ENCODE measurements at places on chromosomes 7 and 10. TPM values are rescaled to one million over a fixed set of nuclear protein-coding genes. Genes with fewer than 3 reads are reported as not detected.

DNA sequence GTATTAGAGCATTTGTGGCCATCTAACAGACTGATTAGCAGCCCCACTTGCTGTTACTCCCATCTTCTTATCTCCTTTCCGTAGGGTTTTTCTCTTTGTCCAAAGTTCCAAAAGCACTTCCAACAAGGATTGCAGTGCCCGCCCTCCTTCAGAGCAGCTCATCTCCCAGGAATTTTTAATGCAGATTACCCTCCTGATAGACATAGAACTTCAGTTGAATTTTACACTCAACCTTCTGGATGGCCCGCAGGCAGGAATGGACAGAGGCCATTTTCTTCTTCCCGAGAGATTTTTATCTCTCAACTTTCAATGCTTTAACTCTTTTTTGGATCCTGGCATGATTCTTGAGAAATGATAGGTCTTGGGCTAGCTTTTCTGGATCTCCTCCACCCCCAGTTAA is 23.3 kb downstream of the PRKG1 start:
- H3K4me1 ChIP-seq: peaks cover 3% of the 10 kb centered on the region
- H3K27me3 ChIP-seq: no peaks in the 10 kb centered on the region
- H3K4me3 ChIP-seq: no peak overlapping the region
- H3K36me3 ChIP-seq: no peaks in the 10 kb centered on the region

DNA sequence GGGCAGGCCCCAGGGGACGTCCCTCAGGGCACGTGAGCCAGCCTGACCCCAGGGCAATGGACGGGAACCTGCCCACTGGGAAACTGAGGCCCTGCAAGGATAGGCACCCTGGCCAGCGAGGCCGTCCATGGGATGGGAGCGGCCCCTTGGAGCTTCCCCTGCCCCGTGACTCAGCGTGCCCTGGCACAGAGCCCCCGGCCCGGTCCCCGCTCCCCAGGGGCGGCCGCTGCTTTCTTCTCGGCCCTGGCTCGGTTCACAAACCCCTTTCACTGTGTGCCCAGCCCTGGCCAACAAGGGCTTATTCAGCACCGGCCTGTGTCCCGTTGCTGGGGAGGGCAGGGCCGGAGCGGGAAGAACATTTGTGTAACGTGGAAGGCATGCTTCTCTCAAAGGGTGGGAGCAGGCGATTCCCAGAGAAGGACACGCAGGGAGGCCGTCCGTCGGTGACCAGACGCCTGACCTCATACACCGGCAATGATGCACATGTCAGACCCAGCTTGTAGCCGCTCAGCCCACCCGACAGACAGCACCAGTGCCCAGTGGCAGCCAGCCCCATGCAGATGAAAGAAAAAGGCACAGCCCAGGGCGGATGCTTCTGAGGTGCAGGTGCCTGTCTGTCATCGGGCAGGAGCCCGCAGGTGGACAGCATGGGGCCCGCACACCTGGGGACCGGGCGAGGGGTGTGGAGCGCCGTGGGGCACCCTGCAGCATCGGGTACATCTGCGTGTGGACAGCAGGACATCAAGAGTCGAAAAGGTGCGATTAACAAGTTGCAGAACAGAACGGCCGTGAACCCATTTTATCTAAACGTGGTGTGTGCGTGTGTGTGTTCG is 94.5 kb downstream of the PDGFA start:
- H3K4me1 ChIP-seq: no peaks in the 10 kb centered on the region
- no peak for DNase-seq
- no peak overlapping the region for H3K27ac ChIP-seq
- H3K4me3 ChIP-seq: no peak overlapping the region

FOXI2 gene
- not detected for total RNA-seq

TCTN3 gene
- total RNA-seq: 45.9 TPM

IGFBP3 gene
- 29.0 TPM for total RNA-seq

DDX21 gene
- 51.2 TPM for total RNA-seq

GRCh38 chr10:129880191-129880870 is 83.7 kb downstream of the EBF3 start:
- DNase-seq: no peak
- peaks cover 19% of the 10 kb centered on the region for H3K4me1 ChIP-seq
- no peaks in the 10 kb centered on the region for H3K27me3 ChIP-seq
- H3K4me3 ChIP-seq: no peak overlapping the region

DNA sequence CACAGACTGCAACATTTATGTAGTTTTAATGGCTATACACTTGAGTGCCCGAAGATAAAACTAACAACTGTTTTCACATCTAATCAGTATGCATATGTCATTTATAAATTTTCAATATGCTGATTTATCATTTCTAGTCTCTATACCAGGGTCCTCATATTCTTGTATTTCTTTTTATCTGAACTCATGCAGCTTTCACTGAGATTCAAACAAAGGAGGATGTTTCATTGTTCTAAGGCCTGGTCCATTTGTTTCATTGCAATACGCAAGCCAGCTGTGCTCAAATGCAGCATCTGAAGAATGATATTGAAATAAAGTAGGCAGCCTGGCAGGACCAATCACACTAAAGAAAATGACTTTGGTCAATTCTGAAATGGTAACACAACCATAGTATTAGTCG is 31.7 kb downstream of the MAGI2 start:
- H3K4me3 ChIP-seq: no peak overlapping the region
- no peaks in the 10 kb centered on the region for H3K4me1 ChIP-seq
- H3K36me3 ChIP-seq: no peaks in the 10 kb centered on the region
- H3K27ac ChIP-seq: no peak overlapping the region
- H3K27me3 ChIP-seq: peaks cover 7% of the 10 kb centered on the region
- DNase-seq: no peak

DNA sequence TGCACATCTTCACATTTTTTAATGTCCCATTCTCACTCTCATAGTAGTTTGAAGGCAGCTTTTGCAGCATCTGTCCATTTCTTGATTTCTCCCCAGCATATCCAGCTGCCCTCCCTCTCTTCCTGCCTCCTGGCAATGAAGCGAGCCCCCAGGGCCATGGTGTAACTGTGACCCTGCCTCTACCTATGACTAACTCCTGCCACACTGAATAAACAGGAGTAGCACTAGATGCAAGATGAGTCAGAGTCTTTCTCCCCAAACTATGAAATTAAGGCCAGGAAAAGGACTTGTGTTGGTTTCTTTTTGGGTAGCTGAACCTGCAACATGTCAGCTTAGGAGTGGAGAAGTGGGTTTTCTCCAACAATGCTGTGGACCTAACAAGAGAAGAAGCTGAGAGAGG is 329.0 kb downstream of the RNLS start:
- no peak overlapping the region for H3K27ac ChIP-seq
- no peak overlapping the region for H3K4me3 ChIP-seq
- no peaks in the 10 kb centered on the region for H3K36me3 ChIP-seq
- no peak for DNase-seq
- H3K4me1 ChIP-seq: peaks cover 7% of the 10 kb centered on the region
- no peaks in the 10 kb centered on the region for H3K27me3 ChIP-seq

ODAD2 gene
- 9.7 TPM for total RNA-seq

ABCC2 gene
- total RNA-seq: 0.26 TPM

DNA sequence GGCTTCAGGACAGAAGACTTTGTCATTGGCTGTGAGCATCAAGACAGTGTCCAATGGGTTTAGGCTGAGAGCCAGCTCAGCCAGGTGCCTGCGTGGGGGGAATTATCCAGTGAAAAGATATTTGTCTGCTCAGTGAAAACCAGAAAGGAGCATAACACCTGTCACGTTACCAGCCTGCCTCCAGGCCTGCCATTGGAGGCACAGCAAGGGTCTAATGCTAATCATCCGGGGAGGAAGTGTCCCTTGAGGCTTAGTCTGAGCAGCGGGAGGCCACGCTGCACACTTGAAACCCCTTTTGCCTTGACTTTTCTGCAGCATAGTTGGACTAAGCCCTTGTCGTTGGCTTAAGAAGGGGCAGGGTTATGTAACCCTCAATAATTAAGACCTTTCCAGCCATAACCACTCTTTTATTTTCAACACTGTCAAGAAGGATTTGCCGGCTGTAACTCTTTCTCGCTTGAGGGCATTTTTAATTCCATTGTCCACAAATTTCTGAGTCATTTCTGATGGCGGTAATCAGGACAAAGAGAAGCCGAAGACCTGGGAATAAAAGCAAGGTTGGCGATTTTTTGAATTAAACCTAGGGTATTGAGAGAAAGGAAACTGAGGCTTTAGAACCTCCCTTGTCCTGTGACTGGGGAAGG is 639.6 kb upstream of the FOXK1 start:
- H3K4me1 ChIP-seq: peaks cover 8% of the 10 kb centered on the region
- H3K4me3 ChIP-seq: no peak overlapping the region
- no peaks in the 10 kb centered on the region for H3K36me3 ChIP-seq
- no peak for DNase-seq

- no peaks in the 10 kb centered on the region for H3K36me3 ChIP-seq
- DNase-seq: no peak
- H3K4me3 ChIP-seq: peak overlapping the region; percentile 96
Measured at GRCh38 chr10:95291365-95292039, 699 bp upstream of the PDLIM1 start.

GRCh38 chr10:4062751-4063150 is 277.7 kb upstream of the KLF6 start:
- no peak overlapping the region for H3K4me3 ChIP-seq
- H3K36me3 ChIP-seq: no peaks in the 10 kb centered on the region
- H3K27me3 ChIP-seq: no peaks in the 10 kb centered on the region
- DNase-seq: no peak

DNA sequence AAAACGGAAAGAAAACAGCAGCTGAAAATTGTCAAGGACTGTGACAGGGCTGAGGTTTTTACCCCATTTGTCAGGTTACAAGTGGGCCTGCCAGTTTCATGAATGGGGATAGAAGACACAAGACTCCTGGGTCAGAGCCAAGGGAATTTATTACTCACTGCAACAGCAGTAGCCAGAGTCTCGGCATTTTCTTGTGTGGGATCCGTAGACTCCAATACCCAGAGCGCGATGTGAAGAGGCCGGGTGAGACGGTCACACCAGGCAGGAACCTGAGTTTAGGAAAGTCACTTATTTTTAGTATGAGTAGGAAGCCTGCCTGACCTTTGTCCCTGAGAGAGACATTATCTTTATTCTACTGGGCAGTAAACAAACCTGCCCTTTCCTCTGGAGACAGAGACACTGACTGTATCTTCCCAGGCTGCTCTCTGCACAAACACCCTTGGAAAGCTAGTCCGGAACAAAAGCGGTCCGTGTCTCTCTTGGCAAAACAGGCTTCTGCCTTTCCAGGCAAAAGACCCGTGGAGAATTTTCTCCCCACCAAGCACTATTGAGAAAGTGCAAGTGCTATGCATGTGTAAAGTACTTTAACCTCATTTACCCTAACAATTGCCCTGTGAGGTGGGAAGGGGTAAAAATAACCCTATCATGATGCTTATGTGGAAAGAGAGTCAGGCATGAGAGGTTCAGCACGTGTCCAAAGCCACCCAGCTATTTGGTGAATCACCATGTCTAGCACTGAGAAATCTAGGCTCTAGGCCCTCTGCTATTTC is 58.4 kb downstream of the JCAD start:
- no peak for DNase-seq
- H3K4me1 ChIP-seq: no peaks in the 10 kb centered on the region
- no peak overlapping the region for H3K4me3 ChIP-seq
- no peak overlapping the region for H3K27ac ChIP-seq

VIPR2 gene
- 3.1 TPM for total RNA-seq

NXPH1 gene
- not detected for total RNA-seq

MDH2 gene
- total RNA-seq: 73.4 TPM

GRCh38 chr10:71278691-71279588 is 40.1 kb upstream of the SLC29A3 start:
- peaks cover 21% of the 10 kb centered on the region for H3K4me1 ChIP-seq
- no peak overlapping the region for H3K27ac ChIP-seq
- no peak overlapping the region for H3K4me3 ChIP-seq
- H3K36me3 ChIP-seq: no peaks in the 10 kb centered on the region

GRCh38 chr10:14093730-14094484 is 236.8 kb downstream of the FRMD4A start:
- H3K4me1 ChIP-seq: peaks cover 23% of the 10 kb centered on the region
- no peaks in the 10 kb centered on the region for H3K36me3 ChIP-seq
- DNase-seq: peak; percentile 68
- no peaks in the 10 kb centered on the region for H3K27me3 ChIP-seq

- no peaks in the 10 kb centered on the region for H3K4me1 ChIP-seq
- H3K4me3 ChIP-seq: no peak overlapping the region
- H3K27ac ChIP-seq: no peak overlapping the region
- no peaks in the 10 kb centered on the region for H3K27me3 ChIP-seq
Measured at GRCh38 chr7:50397320-50397970, 52.7 kb downstream of the FIGNL1 start.

GRCh38 chr10:133258818-133259601 is 17.7 kb downstream of the ADAM8 start:
- no peak overlapping the region for H3K27ac ChIP-seq
- DNase-seq: no peak
- H3K36me3 ChIP-seq: no peaks in the 10 kb centered on the region
- H3K4me3 ChIP-seq: no peak overlapping the region
- H3K27me3 ChIP-seq: peaks cover 24% of the 10 kb centered on the region

- no peak overlapping the region for H3K27ac ChIP-seq
- no peak overlapping the region for H3K4me3 ChIP-seq
- peaks cover 45% of the 10 kb centered on the region for H3K36me3 ChIP-seq
- DNase-seq: no peak
Measured at GRCh38 chr10:28587270-28587969, 54.5 kb downstream of the WAC start.
